ENCODE measurements at places on chromosomes 6 and 20.

DNA sequence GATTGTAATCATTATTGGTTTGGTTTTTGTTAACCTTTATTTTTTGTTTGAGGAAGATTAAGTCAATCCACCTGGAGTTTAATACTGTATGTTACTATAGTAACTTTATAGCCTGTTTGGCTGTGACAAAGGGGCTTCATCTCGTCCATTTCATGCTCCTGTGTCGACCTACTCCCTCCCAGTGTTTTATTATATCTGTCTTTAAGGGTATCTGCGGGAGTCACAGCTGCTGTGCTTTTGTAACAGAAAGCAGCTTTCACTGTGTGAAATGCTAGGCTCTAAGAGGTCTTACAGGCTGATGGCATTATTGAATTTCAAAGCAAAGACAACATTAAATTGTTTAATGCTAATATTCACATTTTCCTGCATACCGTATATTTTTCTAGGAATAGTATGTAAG lies 698.0 kb upstream of the POU3F2 start:
- no peak for DNase-seq

DNA sequence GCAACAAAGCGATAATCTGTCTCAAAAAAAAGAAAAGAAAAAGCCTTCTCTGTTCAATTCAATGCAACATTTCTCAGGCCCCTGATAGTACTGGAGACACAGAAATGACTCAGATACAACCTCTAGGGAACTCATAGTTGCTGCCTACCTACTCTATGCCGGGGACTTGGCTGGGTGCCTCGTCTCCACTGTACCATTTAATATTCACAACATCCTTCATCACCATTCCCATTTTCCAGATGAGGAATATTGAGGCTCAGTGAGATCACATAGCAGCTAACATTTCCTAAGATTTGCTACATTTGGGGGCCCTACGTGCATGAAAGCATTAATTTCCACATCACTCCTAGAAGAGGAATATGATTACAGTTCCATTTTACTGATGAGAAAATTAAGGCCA lies 7.5 kb downstream of the NOL4L start:
- DNase-seq, result no peak

- no peak for DNase-seq
Measured at GRCh38 chr6:91341473-91341872, 754.6 kb upstream of the MAP3K7 start.

DNA sequence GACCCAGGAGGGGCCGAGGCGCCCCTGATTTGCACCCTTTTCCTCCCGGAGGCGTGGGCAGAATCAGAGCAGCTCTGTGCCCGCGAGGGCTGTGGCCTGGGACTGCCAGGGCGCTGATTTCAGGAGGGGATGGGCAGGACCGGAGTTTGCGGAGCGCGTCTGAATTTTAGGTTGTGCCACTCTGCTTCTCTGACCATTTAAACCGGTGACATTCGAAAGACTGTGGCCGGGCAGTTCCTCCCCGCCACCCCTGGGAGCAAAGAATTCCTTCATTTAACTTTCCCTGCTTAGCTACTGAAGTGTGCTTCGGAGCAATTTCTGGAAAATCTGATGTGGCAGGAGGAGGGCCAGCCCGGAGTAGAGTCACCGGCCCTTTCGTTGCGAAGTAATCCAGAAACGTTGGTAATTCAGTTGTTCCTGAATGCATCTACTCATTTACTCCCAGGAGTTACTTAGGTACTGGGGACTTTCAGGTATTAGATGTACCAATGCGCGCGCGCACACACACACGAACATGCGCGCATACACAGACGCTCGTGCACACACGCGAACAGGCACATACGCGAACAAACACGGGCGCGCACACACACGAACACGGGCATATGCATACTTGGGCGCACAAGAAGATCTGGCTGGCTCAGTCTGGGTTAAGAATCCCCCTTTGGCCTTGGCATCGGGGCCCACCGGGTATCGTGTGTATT lies 568 bp downstream of the CCDC170 start:
- peak; percentile 69 for DNase-seq

GRCh38 chr20:46122071-46122470 lies 4.0 kb downstream of the CD40 start:
- peak; percentile 57 for DNase-seq

DNA sequence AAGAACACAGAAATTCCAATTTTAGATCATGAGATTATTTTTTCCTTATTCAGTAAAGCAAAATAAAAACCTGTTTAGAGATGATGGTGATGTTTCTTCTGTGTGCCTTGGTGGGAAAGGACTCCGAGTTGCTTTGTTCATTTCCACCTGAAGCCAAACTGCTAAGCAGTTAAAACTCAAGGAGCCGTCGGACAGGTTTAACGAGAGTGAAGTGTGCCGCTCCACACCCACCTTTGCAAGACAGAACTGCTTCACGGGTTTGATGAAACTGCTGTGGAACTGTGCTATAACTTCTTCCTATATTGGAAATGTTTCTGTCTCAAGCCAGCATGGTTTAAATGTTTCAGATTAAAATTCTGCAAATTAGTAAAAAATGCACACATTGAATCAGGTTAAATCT lies 9.2 kb upstream of the DSP start:
- no peak for DNase-seq

All from RKO (cell line).